ENCODE measurements at places on chromosomes 16 and 17. TPM values are rescaled to one million over a fixed set of nuclear protein-coding genes. Genes with fewer than 3 reads are reported as not detected.

Gene DPEP2
- not detected for total RNA-seq

Gene KRTAP1-3
- not detected for total RNA-seq

Gene RAB40C
- total RNA-seq: 16.9 TPM

Gene OR4D1
- not detected for total RNA-seq

Gene CDYL2
- 0.33 TPM for total RNA-seq

Gene WFDC1
- not detected for total RNA-seq

Gene TOP2A
- 204 TPM for total RNA-seq

Gene TNRC6A
- 30.6 TPM for total RNA-seq

Gene KRTAP3-2
- not detected for total RNA-seq

Gene PITPNM3
- 2.0 TPM for total RNA-seq

Gene CBX8
- total RNA-seq: 14.3 TPM

All from A549 treated with GW870086 at 1 μM for 4 hours (cell line).